ENCODE measurements at places on chromosomes 3 and 15.
A peak's percentile ranks its signal among the peaks of the same experiment; 100 is the strongest.

DNA sequence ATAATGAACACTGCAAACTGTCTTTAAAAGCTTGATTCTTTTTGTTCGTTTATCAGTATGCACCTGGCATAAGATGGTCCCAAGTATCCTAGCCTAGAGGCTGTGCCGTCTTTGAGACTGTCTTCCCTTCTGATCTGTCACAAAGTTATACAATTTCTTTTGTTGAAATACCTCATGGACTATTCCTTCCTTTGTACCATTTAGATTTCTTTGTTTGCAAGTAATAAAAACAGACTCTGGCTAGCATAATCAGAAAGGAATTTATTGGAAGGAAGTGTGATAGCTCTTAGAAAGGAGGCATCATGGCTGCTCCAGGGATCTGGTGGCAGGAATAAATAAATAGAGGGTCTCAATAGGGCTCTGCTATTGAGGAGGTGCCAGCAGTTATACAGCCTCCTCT lies 280.4 kb downstream of the SLC9A9 start:
- no peak for DNase-seq

GRCh38 chr3:163577271-163577670 lies 1501.0 kb downstream of the SI start:
- DNase-seq: no peak

DNA sequence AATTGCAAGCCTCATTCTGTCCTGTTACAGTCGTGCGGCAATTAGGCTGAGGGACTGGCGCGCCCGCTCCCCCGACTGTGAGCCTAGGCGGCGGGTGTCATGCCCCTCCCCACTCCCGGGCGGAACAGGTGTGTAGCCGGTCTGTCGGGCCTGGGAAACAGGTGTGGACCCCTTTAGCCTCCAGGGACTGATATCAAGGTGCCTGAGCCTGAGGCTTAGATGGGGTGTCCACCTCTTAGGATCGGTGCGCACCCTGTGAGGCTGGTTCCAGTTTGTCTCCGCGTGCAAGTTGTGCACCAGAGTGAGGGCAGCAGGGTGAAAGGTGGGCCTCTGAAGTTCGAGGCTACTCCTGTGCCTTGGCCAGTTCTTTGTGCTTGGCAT lies 686 bp downstream of the VPS8 start:
- DNase-seq: no peak

GRCh38 chr15:62637574-62637897 lies 405.0 kb upstream of the TPM1 start:
- DNase-seq: no peak

DNA sequence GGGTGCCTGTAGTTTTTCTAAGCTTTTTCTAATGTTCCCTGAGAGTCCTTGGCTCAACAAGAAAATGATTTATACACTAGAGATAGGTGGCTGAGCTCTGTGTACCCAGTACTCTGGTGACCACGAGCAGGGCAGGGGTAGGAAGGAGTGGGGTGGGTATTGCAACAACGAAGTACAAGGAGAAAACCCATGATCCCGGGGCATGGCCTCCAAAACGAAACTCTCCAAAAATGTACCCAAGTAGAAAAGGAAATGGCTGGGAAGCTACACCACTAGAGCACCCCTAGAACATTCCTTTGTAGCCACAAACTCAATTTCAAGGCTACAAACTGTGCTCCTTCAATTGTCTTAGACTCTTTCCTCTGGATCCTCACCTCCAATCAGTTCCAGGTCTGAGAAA lies 138.9 kb downstream of the DUT start:
- DNase-seq: no peak

GRCh38 chr3:44883999-44884431 lies 9.6 kb downstream of the TGM4 start:
- no peak for DNase-seq

DNA sequence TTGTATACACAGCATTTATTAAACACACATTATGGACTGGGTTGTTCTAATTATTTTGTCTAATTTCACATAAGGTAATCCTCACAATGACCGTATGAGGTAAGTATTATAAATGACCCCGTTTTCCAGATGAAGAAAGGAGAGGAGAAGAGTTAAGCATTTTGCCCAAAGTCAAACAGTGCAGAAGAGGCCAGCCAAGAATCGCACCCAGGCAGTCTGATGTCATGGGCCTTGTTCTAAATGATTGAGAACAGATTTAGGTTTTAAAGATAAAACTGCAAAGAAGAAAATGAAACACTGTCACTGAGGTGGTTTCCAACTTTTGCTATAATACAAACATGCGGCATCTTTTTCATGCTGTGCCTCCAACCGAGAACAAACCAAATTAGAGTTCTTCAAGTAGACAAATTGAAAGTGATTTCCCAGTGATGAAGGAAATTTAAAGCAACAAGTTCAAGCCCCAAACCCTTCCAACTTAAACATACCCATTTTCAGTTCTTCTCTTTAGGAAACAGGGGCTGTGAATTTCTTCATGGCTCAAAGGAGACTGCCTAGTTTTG lies 155.3 kb downstream of the THRB start:
- no peak for DNase-seq

DNA sequence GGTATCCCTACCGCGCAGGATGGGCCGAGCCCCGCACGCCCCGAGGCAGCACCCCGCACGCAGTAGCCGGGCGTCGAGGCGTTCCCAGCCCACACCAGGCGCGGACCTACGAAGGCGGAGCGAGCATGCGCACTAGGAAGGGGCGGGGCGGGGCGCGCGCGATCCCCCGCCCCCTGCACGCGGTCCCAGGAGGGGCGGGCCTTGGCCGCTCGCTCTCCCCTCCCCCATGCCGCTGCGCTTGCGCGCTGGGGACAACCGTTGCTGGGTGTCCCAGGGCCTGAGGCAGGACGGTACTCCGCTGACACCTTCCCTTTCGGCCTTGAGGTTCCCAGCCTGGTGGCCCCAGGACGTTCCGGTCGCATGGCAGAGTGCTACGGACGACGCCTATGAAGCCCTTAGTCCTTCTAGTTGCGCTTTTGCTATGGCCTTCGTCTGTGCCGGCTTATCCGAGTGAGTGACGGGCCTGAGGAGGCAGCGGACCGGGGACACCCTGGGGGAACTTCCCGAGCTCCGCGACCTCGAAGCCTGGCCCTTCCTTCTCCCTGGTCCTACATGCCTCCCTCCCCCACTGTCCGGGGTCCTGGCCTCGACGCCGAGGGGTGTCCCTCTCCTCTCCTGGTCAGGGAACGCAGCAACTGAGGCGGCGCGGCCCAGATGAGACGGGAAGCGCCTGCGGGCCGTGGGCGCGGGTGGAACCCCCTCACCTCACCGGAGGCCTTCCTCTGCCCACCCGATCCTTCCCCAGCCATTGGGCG lies at the start of gene SPESP1:
Gene SPESP1, plus strand, starts transcription at position 258 of the 755 bp plus-strand sequence. Its CDS starts 129 bp downstream, at position 387.
- peak; percentile 76 for DNase-seq

DNA sequence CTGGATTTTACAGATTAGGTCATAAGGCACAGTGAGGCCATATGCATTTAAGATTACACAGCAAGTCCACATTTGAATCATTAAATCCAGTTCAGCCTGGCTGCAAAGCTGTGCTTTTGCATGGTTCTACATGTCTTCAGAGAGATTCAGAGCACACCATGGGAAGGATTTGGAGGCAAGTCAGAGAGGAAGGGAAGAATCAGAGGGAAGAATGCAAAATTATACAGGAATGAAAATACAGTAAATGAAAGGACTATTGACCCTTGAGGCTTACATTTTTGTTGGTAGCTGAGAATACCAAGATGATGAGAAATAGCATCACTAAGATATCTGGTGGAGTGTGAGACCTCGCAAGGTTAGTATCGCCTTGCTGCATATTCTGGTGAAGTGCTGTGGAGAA lies 13.9 kb downstream of the FILIP1L start:
- no peak for DNase-seq

GRCh38 chr15:71124937-71125790 lies 9.9 kb downstream of the THSD4 start:
- no peak for DNase-seq

GRCh38 chr3:183584246-183584913 lies 28.9 kb upstream of the KLHL6 start:
- DNase-seq: peak; percentile 21

DNA sequence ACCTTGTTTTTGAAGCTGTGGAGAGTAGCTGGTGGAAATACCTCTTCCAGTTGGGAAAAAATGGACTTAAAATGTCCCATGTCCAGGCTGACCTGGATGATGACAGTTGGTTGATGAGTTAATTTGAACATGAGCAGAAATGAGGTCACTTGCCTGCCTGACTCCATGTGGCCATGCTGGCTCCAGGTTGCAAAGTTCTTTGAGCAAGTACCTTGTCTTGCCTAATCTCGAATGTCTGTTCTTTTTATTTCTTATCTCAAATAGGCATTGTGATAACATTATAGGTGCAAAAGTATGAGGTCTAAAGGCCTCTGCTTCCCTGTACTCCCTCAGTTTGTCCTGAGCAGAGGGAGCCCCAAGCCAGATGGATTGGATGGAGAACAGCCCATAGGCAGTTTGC lies 9.0 kb downstream of the MAPKBP1 start:
- no peak for DNase-seq

GRCh38 chr3:182605882-182606611 lies 187.3 kb upstream of the ATP11B start:
- no peak for DNase-seq

DNA sequence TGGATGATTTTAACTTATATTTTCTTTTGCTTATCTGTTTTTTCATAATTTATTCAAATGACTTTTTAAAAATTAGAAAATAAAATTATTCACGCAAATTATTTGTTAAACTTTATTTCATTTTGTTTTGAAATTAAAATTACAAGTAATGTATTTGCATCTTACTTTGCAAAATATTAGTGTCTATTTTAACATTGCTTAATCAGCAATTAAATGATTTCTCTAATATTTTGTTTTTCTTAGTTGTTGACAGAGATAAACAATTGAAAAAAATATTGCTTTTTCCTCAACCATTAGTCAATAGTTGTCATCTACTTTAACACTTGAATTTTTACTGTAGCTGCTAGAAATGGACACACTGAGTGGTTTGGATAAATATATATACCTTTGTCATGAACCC lies 32.8 kb upstream of the PYDC2 start:
- no peak for DNase-seq

- no peak for DNase-seq
Observed at GRCh38 chr3:135337192-135337591, 542.1 kb downstream of the EPHB1 start.

DNA sequence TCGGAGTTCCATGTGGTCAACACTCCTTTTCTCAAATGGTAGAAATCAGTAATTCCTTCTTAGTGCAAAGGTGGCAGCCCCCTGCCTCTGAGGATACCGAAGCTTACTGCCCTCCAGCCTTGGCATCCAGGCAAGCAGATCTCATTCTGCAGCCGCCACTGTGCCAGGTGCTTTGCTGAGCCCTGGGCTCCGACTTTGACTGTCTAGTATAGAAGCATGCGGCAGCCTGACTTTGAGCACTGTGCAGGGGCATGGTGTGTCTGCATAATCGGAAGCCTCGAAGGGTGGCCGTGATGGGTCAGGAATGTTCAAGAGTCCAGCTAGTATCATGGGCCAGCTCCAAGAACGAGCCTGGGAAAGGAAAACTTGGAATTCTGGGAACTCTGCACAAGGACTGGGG lies 39.7 kb downstream of the ABTB1 start:
- DNase-seq: no peak

GRCh38 chr15:65957451-65957850 lies 88.2 kb downstream of the RAB11A start:
- no peak for DNase-seq

- DNase-seq: no peak
Observed at GRCh38 chr15:35567392-35567791, 21.4 kb upstream of the DPH6 start.

DNA sequence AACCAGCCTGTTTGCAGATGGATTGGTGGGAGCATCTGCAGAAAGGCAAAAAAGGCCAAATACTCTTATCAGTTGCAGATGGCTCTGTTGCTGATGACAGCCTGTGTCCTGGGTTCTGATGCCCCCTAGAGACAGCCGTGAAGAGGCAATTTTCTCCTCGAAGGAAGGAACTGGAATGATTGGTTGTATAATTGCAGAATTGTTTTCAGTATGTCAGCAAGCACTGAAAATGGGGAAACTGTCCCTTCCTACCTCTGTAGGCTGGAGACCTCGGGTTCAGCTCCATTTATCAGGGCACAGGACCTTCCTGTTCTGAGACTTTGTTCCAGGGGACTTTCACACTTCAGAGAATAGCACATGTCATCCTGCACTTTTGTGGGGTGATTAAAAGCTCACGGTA lies 103.0 kb downstream of the PGPEP1L start:
- peak; percentile 59 for DNase-seq

- no peak for DNase-seq
Observed at GRCh38 chr15:71708051-71708429, 102.3 kb upstream of the NR2E3 start.

GRCh38 chr15:94586099-94586498 lies 354.7 kb downstream of the MCTP2 start:
- DNase-seq: no peak

DNA sequence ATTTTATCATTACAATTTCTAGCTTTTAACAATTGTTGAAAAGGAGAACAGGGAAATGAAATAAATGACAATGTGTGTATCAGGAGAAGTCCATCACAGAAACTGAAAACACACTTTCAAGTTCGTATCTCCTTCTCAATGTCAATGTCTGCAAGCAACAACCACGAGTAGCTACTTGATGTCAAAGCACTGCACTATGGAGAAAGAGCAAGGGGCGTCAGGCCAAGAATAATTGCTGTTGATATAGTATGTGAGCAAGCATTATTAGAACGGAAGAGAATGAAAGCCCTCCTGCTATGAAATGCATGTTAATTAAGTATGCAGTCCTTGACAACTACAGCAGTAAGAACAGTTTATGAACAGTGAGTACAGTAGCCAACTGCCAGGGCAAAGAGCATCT lies 1250.1 kb downstream of the ZPLD1 start:
- DNase-seq: no peak

DNA sequence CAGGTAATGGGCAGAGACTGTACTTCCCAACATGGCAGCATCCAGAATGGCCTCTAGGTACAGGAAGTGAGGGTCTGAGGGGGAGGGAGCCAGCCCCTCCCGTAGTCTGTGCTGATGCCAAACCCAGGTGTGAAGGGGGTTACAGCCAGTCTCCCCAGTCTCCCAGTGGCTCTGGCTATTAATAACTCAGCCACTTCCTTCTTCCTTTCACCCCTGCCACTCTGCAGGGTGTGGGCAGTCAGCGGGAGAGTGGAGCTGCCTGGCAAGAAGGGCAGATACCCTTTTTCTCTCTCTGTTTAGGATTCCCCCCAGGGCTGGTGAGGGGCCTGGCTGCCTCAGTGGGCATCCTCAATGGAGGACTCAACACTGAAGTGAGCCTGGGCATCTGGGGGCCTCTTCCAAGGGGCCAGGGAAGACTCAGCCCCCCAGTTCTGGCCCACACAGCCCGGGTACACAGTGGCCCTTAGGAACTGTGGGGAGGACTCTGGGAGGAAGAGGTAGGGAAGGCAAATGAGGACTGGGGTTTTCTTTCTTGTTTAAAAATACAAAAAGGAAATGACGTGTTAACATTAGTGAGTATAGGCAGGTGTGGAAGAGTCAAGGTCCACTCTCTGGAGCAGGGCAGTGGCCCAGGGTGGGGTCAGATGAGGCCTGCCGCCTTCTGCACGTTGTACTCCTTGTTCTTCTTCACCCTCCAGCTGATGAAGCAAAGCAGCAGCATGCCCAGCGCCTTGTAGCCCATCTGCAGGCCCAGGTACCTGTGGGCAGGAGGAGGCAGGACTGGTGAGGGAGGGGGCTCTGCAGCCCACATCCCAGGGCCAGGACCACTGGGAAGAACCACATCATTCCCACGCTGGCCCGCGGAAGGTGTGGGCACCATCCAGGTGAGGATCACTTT lies 38.6 kb upstream of the RAB6B start:
- DNase-seq: no peak
